HCT116 (cell line): ENCODE measurements at places on chromosomes 6 and 20. TPM values are rescaled to one million over a fixed set of nuclear protein-coding genes. Genes with fewer than 3 reads are reported as not detected.

GNRH2 gene
- 0.32 TPM for total RNA-seq

NFYA gene
- total RNA-seq, result 28.7 TPM

MUCL3 gene
- 0.15 TPM for total RNA-seq

IMPG1 gene
- total RNA-seq, result not detected

RSPO4 gene
- 0.84 TPM for total RNA-seq

EDN1 gene
- 0.22 TPM for total RNA-seq

BACH2 gene
- 3.3 TPM for total RNA-seq

KCNK17 gene
- not detected for total RNA-seq

RAD21L1 gene
- 0.17 TPM for total RNA-seq

ENPP4 gene
- total RNA-seq, result 9.6 TPM

TBXT gene
- total RNA-seq, result not detected

SLC22A2 gene
- not detected for total RNA-seq

RIMS4 gene
- 0.05 TPM for total RNA-seq

DHX16 gene
- total RNA-seq, result 46.0 TPM
